Amniotic stem cell (primary cell): ENCODE measurements at places on chromosomes 16 and 17.

DNA sequence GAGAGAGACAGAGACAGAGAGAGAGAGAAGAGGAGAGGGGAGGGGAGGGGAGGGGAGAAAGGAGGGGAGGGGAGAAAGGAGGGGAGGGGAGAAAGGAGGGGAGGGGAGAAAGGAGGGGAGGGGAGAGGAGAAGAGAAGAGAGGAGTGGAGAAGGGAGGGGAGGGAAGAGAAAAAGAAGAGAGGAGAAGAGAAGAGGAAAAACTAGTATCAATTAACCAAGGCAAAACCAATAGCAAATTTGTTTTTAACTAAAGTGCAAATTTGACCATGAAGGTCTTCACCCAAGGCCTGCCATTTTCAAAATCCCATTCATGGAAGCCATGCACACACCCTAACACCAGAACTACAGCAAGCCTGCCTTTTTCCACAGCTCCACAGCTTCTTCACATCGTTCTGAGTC, 16.6 kb downstream of the GRIN2A start:
- DNase-seq, result no peak

- no peak for DNase-seq
Observed at GRCh38 chr16:53085369-53085843, 30.6 kb downstream of the CHD9 start.

DNA sequence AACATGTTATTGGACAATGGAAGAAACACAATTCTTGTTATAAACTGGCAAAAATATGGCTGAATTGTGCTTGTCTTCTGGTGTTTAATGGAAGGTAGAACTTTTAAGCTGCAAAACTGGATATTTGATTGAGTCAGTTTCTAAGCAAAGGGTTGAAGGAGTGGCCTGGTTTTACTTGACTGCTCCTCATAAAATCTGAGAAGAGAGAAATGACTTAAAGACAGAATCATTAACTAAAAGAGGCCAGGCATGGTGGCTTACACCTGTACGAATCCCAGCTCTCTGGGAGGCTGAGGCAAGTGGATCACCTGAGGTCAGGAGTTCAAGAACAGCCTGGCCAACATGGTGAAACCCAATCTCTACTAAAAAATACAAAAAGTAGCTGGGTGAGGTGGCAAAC, 770.7 kb downstream of the CDH11 start:
- no peak for DNase-seq

- DNase-seq, result no peak
Observed at GRCh38 chr17:75555679-75556153, 30.2 kb downstream of the LLGL2 start.

DNA sequence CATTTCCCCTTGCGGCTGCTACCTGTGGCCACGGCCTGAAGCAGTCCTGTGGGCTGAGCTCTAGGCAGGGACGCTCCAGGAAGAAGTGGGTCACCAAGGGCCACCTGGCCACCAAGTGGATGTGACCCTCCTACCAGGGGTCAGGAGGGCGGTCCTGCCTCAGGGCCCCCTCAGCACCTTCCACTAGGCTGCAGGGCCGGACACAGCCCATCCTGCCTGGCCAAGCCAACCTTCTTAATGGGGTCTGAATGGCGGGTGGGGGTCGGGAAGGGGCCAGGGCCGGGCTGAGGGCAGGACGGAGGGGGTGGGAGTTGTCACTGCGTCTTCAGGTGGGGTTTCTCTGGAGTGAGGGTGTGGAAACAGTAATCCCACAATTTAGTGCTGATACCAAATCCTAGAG, 13.2 kb upstream of the MLKL start:
- no peak for DNase-seq

DNA sequence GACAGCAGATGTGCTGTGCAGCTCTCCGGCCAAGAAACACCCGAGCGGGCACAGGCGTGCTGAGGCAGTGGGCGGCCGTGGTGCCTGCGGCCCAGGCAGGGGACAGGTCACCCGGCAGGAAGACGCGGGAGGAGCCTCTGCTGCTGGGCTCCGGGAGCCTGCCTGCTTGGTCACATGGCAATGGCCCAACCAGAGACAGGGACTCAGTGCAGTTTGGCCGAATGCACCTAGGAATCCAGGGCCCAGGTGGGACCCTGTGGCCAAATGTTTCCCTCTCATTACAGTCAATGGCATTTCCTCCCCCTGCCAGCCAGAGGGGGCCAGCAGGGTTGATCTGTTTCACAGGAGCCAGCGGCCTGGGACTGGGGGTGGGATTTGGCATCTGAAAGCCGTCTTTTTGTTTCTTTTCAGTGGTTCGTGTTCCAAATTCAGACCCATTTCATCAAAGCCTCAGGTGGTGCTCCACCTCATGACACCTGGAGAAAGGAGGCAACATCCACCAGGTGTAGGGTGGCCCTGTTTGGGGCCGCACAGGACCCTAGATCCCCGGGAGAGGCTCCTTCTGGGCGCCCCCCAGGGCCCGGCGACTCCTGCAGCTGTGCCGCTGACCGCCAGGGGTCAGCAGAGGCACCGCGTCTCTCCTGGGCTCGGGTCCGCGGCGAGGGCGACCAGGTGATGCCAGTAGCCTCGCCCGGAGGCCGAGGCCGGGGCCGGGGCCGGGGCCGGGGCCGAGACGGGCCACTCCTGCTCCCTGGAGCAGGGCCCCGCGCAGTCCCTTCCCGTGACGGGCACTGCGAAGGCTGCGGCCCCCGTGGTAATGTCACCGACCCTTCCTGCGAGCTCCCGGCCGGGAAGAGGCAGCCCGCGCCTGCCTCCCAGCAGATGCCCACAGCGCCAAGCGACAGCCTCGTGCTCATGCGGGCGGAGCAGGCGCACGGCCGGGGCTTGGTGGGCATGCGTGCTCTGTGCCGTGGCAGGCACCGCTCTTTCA, 118.5 kb downstream of the C16orf78 start:
- DNase-seq, result no peak

- DNase-seq, result no peak
Observed at GRCh38 chr17:21289902-21290571, 5.5 kb downstream of the MAP2K3 start.

DNA sequence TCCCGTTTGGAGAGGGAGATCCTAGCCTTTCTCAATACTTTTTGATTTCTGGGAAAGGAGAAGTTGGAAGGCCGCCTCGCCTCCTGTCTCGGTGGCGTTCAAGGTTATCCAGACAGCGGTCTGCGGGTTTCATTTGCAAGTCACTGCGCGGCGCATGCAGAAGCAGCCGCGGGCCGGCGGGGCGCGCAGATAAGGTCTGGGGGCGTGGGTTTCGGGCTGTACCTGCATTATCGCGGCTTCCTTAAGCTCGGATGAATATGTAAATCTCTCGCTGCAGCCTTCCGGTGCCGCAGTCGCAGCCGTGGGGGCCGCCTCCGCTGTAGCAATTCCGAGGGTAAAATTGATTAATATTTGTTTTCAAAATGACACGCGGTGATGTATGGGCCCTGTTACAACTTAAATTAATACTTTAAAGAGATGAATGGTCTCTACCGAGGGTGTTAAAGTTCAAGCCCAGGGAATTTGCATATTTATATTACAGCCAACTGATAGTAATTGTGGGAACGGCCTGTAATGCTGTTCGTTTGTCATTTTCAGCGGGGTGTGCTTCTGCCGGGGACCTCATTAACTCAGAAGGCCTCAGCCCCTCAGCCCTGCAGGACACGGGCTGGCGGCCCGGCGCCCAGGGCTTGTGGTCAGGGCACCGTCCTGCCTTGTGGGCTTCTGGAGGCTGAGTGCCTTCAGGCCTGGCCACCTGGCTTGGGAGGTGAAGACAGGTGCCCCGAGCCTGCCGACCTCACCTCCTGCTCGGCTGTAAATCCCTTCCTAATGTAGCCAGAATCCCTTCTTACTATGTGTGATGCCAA, 99.4 kb downstream of the CYLD start:
- DNase-seq, result no peak

- DNase-seq, result no peak
Observed at GRCh38 chr17:46776298-46777005, 42.0 kb downstream of the WNT3 start.

- no peak for DNase-seq
Observed at GRCh38 chr16:70582280-70582978, 58.8 kb downstream of the SF3B3 start.

DNA sequence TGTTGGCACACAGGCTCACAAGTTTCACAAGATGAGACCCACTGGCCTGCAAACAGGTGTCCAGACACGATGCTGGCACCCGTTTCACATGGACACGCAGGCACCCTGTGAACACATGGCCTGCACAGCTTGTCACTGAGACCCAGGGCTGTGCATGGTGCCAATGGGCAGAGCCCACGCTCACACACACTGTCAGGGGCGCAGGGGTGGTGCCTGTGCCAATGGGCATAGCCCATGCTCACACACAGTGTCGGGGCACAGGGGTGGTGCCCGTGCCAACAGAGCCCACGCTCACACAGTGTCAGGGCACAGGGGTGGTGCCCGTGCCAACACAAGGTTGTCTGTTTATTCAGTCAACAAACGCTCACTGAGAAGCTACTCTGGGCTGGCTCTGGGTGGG, 29.3 kb downstream of the CTU2 start:
- no peak for DNase-seq

- DNase-seq, result no peak
Observed at GRCh38 chr17:66240630-66241029, 11.4 kb upstream of the APOH start.

- DNase-seq, result no peak
Observed at GRCh38 chr16:7546948-7547347, 214.3 kb downstream of the RBFOX1 start.

GRCh38 chr16:22848451-22848850, 34.5 kb downstream of the HS3ST2 start:
- no peak for DNase-seq

DNA sequence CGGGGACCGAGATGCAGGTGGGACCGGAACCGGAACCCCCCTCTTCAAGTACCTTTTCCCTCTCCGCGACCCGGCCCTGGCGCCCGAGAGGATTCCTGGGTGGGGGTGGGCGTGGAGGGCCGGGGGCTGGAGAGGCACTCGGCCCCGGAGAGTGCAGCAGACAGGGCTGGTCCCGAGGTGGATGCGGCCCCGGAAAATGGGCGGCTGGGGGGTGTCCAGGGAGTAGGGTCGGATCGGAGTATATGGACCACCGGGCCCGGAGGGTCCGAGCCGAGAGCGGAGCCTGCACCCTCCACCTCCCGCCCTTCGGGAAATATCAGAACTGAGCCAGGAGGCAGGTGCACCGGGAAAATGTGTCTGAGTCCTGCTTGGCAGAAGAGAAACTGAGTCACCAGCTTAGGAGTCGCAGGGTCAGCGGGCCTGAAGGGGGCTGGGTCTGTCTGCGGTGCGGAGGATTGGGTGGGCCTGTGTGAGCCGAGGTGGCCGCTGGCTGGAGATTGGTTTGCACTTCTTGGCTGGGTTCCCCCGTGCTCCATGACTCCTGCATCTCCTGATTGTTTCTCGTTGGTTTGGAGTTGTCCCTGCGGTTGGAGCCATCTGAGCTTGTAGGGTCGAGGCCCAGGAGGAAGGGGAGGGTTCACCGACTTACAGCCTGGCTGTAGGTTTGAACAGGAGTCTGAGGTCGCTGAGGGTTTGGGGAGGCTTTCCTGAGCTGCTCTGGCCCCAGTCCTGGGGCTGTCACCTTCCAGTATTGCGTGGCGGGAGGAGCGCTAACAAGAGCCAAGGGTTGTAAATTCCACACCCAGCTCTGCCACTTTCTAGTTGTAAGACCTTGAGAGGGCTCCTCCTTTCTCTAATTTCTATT, 518 bp downstream of the SH2B1 start:
- DNase-seq, result no peak

DNA sequence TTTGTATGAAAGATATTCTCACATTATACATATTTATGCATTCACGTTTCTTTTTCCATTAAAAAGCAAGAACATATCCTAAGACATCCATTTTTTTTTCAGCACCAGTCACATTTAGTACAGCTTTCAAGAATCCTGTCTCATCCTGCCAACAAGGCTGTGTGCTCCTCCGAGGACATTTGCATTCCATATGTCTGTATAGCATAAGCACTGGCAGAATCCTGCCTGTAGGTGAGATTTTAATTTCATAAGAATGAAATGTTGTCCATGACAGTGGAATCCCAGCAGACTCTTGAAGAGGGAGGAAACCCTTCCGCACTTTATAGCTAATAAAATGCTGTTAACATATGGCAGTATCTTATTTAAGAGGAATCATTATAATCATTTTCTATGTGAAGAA, 2.9 kb upstream of the PMP22 start:
- DNase-seq, result no peak

DNA sequence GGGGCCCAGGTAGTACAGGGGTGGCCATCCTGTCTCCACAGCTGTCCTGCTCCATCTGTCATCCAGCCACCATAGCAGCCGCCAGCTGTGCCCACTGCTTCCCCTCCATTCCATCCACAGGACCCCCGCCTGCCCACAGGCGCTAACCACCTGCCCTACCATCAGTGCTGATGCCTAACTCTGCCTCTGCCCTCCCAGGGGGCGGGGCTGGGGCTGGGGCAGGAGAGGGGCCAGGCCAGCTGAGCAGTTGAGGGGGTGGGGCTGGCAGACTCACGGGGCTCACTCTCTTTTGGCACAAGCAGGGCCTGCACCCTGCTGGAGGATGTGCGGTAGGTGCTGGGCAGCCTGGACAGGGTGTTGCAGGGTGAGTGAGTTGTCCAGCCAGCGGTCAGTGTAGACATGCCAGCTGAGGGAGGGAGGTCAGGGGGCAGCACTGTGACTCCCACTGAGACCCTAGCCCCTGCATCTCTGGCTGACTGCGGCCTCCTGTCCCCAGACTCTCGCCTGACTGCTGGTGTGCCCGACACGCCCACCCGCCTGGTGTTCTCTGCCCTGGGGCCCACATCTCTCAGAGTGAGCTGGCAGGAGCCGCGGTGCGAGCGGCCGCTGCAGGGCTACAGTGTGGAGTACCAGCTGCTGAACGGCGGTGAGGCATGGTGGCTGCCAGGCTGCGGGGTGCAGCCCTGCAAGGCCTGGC, 9.6 kb downstream of the GALK1 start:
- DNase-seq, result no peak
